ENCODE measurements at places on chromosomes 13 and 19.
A peak's percentile ranks its signal among the peaks of the same experiment; 100 is the strongest.

GRCh38 chr19:54191011-54191810, at the start of gene TSEN34:
TSEN34 (plus strand) TSS chr19:54191308; CDS start chr19:54191365, 57 bp downstream.
- DNase-seq = peak; percentile 86

GRCh38 chr19:36060430-36060829, 5.7 kb downstream of the WDR62 start:
- DNase-seq = peak; percentile 79

DNA sequence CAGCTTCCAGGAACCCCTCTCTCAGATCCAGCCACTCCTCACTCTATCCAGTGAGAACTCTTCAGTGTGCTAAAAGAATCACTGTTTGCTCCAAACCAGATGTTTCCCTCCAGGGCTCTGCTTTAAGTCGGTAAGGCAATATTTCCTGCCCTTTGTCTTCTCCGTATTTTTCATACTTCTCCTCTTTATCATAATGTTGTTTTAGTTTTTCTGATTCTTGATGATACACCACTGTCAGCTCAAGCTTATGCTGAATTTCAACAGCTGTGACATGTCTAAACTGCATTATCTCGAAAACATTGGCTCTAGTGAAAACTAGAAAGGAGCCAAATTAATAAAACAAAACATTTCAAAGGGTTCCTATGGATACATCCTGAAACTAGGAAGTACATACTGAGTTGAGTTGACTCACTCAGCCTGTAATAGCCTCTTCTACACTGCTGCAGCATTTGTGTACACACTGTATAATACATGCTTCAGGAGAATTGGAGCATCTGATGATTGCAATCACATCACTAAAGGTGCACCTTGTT, 39.8 kb downstream of the GPR180 start:
- peak; percentile 59 for DNase-seq

DNA sequence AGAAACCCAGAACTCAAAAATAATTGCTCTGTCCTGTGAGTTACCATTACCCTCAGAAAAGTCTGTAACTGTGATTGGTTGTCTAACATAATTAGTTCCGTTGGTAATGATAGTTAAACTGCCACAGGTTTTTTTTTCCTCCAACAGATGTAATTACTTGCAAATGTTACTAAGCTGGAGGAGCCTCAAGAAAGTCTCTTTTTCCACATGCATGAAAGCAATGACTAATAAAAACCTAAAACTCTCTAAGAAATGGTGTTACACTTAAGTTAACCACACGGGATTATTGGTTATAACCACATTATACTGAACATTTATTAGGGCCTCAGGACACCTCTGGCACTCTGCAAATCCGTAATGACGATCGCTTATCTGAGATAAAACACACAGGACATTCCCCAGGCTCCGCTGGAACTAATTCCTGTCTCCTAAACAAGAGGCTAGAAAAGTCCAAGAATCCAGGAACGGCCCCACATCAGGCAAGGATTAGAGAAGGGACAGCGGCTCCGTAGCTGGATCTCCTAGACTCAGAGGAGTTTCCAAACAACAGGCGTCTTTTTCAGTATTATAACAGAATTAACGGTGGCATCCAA, 753 bp downstream of the ZNF235 start:
- peak; percentile 13 for DNase-seq

- DNase-seq = no peak
Measured at GRCh38 chr13:42991898-42992763, at the start of gene EPSTI1. EPSTI1 (minus strand) TSS chr13:42992241; CDS start chr13:42992165, 76 bp downstream.

- no peak for DNase-seq
Measured at GRCh38 chr13:76687467-76687866, 198.7 kb downstream of the KCTD12 start.

- no peak for DNase-seq
Measured at GRCh38 chr13:71727662-71728061, 139.3 kb downstream of the DACH1 start.

DNA sequence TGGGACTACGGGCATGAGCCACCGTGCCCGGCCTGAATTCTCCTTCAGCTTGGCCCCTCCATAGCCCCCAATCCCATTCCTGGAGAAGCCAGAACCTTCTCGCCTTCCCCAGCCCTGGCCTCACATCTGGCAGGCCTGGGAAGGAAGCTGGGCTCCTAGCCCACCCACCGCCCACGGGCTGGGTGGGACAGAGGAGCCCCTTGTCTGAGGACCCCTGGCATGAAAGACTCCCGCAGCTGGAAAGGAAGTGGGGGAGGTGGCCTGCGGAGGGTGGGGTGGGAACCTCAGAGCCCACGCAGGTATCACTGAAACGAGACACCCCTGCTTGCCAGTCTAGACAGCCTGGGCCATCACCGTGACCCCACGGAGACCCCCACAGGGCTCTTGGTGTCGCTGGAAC, 7.7 kb upstream of the NANOS3 start:
- DNase-seq = no peak

DNA sequence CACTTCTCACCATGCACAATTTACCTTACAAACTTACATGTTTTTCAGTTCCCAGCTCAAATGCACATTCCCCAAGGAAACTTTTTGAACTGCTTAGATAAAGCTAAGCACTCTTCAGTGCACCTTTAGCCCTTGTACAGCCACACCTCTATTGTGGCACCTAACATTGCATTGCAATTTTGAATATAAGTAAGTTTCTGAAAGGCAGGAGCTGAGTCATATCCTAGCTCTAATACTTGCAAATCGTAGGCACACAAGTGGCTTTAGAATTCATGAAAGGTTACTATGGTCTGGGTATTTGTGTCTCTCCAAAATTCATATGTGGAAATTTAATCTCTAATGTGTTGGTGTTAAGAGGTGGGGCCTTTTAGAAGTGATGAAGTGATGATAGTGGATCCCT, 4.9 kb upstream of the ESD start:
- no peak for DNase-seq

Measured in dermis microvascular lymphatic vessel endothelial cell (primary cell).